ENCODE measurements at places on chromosomes 13 and 19.

DNA sequence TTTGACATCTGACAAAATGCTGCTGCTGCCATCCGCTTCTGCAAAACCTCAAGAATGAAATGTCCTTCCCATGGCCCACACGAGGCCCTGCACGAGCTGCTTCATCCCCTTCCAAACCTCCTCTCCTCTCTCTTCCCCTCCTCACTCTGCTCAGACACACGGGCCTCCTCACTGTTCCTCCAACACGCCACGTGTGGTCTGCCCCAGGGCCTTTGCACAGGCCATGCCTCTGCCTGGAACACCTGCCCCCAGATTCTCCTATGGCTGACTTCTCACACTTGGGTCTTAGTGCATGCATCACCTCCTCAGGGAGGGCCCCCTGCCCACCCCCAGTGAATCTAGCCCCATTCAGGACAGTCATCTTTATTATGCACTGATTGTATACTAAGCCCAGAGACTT is 15.9 kb downstream of the NRTN start:
- DNase-seq, result no peak

DNA sequence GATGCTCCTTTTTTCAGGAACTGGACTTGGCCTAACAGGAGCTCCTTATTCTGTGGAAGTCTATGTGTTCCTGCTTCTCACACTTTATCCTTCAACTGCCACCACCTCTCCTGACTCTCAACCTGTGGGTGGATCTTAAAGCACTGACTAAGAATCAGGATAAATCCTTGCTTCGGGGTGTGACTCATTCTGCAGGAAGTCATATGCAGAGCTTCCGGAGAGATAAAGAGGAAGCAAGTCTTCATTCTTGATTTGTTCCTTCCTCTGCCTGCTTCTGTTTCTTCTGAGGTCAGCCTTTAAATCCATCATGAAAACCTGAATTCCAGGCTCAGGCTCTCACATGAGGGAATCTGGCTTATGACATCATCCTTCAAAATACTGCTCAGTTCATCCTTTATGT is 137.1 kb upstream of the ATXN8OS start:
- DNase-seq, result no peak

DNA sequence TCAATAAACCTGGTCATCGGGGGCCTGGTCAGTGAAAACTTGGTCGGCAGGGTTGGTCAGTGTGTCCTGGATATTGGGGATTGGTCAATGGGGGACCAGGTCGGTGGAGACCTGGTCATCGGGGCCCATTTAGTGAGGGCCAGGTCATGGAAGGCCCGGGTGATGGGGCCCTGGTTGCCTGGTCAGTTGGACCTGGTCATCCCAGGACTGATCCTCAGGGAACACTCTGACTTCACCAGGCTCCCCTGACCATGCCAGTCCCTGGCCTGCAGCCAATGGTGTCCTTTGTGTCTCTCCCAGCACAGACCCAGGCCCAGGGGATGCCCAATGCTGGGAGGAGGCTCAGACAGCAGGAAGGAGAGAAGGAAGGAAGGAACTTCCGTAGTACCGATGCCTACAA is 42.1 kb upstream of the TPM4 start:
- DNase-seq, result no peak

DNA sequence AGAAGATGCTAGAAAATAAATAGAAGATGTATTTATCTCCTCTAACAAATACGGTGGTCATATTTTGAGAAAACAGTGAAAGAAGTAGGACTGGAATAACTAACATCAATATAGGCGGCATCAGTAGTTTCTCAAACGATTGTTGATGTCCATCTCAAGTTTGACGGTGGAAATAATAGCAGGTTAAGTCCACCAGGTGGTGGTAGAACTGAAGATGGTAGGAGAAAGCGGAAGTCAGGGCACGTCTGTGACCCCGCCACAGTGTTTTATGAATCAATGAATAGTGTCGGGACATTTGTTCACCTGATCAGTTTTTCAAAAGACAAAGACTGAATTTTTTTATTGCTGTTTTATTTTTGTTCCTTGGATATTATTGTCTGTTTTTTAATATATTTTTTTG is 706.4 kb upstream of the SLC10A2 start:
- no peak for DNase-seq

DNA sequence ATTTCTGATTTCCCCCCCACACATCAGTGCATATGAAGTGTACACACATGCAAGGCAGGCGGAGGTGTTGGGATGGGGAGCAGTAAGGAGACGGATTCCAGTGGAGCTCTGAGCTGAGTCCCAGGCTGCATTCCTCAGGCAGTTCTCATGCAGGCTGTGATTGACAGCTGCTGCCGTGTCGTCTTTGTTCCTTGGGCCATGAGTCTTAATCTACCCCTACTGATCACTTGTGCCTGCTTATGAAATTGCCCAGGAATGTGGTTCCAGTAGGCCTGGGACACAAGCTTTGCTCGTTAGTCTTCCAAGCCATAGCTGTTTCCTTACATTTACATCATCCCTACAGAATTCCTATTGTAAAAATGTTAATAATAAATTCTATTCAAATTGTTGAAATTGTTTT is 1241.9 kb downstream of the UQCRFS1 start:
- no peak for DNase-seq

DNA sequence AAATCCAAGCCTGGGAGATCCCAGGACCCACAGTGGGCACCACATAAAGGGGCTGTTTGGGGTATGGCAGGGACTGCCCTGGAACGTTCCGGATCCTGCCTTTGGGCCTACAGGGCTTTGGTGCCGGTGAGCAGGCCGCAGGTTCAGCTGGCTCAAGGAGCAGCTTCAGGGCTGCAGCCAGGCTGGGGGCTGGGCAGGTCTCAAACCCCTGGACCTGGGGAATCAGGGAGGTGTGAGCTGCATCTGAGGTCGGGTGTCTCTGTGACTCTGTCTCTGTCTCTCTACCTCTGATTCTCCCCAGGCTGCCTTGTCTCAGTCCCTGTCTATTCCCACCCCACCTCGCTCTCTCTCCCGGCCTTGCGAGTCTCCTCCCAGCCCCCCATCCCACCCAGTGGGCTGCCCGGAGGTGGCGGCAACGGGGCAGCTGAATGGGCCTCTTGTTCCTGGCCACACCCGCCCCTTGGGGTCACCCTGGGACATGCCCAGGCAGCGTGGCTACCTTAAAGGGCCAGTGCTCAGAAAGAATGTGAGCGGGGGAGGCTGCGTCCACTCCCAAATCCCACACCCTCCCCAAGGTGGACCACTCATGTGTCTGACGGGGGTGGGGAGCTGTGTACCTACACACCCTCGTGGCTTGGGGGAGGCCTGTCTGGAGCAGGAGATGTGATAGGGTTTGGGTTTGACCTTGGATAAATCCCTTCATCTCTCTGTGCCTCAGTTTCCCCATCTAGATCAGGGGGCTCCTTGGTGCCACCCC is 31.1 kb downstream of the NFIC start:
- DNase-seq, result no peak
